ENCODE measurements at places on chromosomes 11 and 22.
A peak's percentile ranks its signal among the peaks of the same experiment; 100 is the strongest.

DNA sequence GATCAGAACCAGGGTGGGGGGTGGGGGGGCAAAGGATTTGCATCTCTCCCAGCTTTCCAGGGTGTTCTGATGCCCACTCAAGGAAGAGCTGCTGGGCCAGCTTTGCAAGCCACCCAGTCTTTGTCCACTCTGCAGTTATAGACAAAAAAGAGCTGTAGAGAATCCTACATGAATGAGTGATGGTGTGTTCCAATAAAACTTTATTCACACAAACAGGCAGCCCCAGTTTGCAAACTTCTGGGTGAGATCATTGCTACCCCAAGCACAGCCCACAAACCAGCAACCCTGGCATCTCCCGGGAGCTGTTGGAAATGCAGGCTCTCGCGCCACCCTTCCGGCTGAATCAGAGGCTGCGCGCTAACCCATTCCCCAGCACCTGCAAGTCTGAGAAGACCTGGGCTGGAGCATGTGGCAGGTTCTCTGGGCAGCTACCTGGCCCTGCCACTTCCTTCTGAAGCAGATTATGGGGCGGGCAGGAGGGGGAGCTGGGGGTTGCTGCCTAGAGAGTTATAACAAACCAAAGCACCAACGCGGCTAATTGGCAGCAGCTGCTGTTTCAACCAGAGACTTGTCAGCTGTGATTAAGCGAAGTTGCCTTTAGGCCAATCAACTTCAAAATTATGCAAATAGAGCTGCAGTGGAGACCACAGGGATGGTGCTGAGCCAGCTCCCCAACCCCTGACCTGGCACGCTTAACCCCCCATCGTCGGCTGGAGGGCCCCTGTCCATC, 3.8 kb upstream of the SHISAL1 start:
- DNase-seq: no peak

DNA sequence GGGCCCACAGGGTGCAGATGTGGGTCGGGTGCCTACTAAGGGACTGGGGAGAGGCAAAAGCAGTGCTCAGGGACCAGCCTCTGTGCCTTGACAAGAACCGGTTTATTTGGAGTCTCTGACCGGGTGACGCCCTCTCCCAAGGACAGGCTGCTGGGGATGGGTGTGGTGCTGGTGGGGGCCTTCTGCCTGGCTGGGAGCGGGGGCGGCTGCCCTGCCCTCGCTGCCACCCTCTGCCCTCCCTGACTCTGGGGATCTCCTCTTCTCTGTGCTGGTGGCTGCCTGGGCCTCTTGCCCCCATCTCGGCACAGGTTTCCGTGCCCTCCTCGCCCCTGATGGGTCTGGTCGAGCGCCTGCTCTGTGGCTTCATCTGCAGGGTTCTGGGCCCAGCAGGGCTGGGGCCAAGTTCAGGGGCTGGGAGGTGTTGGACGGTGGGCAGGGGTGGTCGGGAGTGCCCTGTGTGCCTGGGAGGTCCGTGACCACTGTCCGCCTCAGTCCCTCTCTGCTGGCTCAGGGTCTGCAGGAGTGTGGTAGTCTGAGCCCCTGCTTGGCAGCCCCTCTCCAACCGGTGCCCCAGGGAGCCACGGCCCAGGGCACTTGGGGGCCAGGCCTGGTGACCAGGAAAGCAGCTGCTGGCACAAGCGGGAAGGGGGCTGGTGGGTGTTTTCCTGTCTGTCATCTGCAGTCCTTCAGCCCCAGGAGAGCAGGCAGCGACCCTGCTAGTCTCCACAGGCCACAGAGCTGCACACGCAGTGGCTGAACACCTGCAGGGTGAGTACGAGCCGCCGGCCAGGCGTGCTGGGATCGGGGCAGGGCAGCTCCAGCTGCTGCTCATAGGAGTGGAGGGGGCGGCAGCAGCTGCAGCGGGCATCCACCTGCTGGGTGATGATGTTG, 23.5 kb downstream of the MUC6 start:
- no peak for DNase-seq

- no peak for DNase-seq
Measured at GRCh38 chr11:75565221-75565814, 3.3 kb downstream of the SERPINH1 start.

GRCh38 chr11:61575886-61576861, 4.7 kb downstream of the SYT7 start:
- DNase-seq: no peak

- DNase-seq: peak; percentile 23
Measured at GRCh38 chr11:119615003-119615881, 113.8 kb downstream of the NECTIN1 start.

- no peak for DNase-seq
Measured at GRCh38 chr11:16804104-16804947, 65.9 kb downstream of the C11orf58 start.

DNA sequence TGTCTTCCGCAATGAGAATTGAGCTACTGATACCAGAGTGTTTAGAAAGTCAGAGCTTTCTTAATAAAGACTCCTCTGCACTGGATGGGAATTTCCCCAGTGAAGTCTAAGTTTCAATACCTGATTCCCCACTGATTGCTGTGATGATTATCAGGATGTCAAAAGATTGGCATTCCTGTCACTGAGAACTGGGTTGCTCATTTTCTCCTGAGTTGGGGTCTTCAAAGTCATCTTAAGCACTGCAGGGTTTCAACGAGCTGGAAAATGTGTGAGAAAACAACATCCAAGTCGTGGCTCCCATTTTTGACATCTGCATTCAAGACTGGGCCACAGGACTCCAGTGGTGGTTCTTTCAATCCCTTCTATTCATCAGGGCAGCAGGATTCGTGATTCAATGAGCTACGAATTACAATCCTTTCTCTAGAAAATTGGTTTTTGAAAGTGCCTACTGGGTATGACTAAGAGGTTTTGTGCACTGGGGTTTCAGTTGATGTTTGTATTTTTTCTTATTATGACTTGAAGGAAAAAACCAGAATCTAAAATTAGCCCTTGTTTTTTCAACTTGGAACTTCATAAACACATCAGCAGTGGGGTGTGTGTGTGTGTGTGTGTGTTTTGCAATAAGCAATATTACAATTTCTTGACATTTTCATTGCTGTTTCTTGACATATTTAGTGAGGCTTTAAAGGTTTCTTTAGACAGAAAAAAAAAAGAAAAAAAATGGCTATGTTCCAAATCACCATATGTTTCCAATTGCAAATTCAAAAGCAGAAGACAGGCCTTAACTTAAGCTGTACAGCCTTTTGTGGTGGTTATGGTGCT, 233.0 kb downstream of the FAM76B start:
- peak; percentile 73 for DNase-seq

DNA sequence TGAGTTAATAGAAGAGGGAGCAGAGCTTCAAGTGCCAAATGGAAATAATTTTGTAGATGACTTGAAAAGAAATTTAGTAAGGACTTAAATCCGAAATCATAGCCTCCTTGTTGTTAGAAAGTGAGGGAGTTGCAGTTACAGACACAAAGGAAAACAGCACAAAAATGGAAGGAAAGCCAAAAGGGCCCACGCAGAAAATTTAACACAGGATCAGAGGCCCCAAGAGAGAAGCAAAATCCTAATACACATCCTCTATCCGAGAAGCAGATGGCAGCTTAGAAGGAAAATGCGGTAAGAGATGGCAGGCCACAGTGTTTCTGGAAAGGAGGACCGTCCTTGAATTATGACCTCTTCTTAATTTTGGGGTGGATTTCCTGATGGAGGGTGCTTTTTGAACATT, 48.7 kb upstream of the SYT13 start:
- DNase-seq: no peak

GRCh38 chr11:68142028-68142412, 20.8 kb upstream of the CHKA start:
- DNase-seq: no peak

DNA sequence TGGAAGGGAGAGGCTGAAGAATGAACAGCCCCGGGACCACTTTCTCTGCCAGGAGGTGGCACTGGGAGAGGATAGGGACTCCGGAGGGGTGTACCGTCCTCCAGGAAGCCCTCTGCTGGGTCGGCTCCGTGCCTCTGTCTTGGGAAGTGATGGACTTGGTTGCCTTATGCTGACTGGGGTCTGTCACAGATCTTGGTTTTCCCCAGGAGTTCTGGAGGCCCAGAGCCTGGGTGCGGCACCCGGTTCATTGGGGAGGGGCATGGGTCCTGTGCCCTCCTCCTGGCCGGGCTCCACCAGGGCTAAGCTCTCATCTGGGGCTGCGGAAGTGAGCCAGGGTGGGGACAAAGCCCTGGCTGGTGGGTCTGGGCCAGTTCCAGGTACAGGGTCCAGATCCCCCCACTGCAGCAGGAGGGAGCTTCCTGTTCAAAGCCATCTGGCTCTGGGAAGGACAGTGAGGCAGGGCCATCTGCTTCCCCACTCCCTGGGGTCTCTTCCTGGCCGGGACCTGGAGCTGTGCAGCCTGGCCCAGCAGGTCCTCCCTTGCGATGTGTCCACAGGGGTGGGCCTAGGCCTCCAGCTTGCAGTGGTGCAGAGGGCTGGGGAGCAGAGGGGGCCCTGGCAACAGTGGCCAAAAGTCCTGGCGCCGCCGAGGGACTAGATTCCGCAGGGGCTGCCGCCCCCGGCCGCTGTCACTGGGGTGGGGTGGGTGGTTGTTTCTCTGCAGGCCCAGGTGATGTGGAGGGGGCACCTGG, 1.1 kb upstream of the AP2A2 start:
- DNase-seq: no peak

- DNase-seq: no peak
Measured at GRCh38 chr11:123519055-123519796, 89.2 kb downstream of the GRAMD1B start.

DNA sequence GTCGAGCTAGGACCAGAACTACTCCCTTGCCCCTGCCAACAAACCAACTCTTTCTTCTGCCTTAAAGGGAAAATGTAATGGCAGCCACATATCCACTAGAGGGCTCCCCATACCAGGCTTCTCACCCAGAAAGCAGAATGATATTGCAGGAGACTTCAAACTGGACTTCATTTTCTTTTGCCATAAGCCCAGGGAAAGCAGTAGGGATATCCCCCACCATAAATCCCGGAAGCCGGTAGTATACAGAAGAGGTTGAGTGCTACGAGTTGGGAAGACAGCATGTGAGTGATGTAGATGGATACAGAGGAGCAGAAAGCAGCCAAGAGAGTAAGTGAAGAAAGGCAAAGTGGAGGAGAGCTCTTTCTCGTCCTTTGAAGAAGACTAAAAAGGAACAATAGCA, 12.1 kb downstream of the PLAAT5 start:
- DNase-seq: peak; percentile 49
